Stimulated activated CD8-positive, alpha-beta memory T cell treated with anti-CD3 and anti-CD28 coated beads, Interleukin-4, amount 100 ng/mL, for 24 hours (primary cell): ENCODE measurements at places on chromosomes 13 and 19.

- no peak for DNase-seq
These were observed 19.2 kb downstream of the GPX4 start for GRCh38 chr19:1122972-1123363.

DNA sequence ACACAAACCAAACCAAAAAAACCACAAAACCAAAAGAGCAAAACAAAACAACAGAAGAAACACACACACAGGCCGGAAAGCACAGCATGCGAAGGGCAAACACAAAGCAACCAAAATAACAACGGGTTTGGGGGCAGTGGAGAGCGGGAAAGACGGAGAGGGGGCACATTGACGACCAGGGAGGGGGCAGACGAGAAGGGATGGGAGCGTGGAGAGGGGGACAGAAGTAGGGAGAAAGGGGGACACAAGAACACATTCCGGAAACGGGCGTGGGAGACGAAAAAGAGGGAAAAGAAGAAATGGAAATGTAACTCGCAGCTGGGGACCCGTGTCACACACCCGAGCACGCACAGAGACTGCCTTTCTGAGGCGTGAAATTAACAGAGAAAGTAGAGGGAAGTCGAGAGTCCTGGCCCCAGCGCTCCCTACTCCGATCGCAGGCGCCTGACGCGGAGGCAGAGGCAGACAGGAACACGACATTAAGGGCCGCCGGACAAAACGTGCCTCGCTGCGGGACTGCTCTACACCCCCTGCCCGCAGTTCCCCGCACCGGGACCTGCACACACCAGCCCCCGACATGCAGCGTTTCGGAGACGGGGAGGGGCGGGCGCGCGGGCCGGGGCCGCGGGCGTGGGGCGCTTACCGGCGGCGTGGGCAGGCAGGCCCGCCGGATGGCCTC, 652 bp downstream of the POU4F1 start:
- no peak for DNase-seq

- DNase-seq, result no peak
These were observed 112.5 kb downstream of the MYO16 start for GRCh38 chr13:108741930-108742329.

DNA sequence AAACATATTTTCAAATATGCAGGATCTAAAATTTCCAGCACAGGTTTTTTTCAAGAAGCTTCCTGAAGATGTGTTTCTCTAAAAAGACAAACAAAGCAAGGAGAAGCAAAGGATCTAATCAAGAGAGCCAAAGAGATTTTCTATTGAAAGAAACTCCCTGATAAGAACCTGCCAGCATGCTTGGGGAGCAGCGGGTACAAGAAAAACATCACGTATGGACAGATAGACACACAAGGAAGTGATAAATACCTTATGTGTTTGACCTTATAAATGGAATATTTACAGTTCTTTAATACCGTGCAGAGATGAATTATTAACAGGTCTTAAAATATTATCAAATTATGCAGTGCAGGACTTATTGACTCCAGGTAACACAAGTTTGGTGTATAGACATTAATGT, 562.1 kb downstream of the DACH1 start:
- no peak for DNase-seq

- no peak for DNase-seq
These were observed 2.6 kb upstream of the JUNB start for GRCh38 chr19:12788682-12789097.

GRCh38 chr13:77168237-77168636, 141.3 kb upstream of the FBXL3 start:
- no peak for DNase-seq

DNA sequence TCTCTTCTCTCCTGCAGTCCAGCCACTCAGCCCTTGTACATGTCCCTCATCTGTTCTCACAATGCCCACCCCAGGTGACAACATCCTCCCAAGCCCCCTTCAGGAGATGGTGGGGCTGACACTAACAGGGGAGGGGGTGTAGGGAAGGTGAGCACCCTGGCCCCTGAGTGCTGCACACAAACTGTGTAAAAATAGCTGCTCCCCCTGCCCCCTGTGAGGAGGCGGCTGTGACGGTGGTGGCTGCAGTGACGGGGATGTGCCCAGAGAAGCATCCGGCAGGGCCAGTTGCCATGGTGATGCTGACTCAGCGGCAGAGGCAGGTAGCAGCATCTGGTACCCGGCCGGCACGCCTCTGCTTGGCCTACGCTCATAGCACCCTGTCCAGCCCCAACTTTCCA, 13.0 kb upstream of the JUND start:
- DNase-seq, result peak; percentile 87

DNA sequence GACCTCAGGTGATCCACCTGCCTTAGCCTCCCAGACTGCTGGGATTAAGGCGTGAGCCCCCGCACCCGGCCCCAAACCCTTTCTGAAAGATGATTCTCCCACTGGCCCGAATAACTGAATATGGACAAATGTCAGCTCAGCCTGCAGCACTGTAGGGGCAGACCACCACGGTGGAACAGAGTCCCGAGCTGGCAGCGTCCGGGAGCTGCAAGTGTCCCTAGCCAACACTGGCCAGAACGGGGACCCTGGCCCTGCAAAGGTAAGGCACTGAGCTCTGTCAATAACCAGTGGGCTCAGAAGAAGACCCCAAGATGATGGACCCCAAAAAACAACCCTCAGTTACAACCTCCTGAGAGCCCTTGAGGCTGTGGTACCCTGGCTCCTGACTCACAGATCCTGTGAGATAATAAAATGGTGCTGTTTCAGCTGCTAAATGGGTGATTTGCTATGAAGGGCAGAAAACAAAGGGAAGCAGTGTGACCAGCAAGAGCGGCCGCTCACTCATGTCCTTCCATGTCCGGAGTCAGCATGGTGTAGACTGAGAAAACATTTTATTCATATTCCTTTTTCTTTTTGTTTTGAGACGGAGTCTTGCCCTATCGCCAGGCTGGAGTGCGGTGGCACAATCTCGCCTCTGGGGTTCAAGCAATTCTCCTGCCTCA, 1.6 kb downstream of the LSM7 start:
- DNase-seq, result no peak

DNA sequence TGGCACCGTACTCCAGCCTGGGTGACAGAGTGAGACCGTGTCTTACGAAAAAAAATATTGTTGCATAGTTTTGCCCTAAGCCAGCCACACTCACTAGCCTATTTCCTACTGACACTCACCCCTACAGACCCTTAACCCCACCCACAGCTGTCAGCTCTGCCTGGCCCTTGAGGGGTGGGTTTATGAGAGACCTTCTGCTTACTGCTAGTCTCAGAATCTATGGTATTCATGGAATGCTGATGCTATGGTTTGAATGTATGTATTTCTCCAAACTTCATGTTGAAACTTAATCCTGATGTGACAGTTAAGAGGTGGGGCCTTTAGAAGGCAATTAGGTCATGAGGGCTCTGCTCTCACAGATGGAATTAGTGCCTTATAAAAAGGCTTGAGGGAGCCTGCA, 79.2 kb upstream of the LRCH1 start:
- DNase-seq, result no peak

DNA sequence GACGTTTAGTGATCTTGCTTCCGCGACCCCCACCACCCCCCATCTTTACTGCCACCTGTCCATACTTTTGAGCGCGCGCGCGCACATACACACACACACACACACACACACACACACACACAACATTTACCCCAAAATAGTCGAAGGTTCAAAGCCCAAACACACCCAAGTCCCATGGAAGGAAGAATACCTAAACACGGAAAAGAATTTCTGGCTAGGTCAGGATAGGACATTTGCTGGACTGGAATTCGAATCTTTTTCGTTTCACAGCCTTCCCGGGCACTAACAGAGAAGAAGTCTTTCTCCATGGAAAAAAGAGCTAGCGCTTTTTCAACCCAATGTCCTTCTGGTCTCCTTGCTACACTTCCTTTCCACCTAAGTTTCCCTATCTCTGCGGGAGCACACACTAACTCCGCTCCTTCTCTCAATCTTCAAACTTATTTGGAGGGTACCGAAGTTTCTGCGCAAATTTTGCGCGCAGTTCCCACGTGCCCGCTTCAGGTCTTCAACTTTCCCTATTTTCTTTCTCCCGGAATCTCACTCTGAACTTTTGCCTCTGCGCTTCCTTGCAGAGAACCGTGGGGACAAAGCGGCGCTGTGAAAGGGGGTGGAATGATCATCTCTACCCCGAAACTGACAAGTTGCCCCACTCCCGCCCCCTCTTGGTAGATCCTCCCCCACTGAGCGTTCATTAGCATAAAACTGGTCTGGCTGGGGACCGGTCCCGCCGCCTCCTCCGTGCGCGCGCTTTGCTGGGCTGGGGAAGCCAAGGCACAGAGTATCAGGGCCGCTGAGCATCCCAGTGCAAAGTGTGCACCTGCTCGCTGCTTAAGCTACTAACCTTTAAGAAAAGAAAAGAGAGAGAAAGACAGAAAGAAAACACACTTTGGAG, 2.7 kb downstream of the DACH1 start:
- no peak for DNase-seq

- DNase-seq, result no peak
These were observed 1.5 kb downstream of the GIPC3 start for GRCh38 chr19:3586707-3587346.

- DNase-seq, result no peak
These were observed 116.5 kb upstream of the VSTM2B start for GRCh38 chr19:29409076-29409862.

DNA sequence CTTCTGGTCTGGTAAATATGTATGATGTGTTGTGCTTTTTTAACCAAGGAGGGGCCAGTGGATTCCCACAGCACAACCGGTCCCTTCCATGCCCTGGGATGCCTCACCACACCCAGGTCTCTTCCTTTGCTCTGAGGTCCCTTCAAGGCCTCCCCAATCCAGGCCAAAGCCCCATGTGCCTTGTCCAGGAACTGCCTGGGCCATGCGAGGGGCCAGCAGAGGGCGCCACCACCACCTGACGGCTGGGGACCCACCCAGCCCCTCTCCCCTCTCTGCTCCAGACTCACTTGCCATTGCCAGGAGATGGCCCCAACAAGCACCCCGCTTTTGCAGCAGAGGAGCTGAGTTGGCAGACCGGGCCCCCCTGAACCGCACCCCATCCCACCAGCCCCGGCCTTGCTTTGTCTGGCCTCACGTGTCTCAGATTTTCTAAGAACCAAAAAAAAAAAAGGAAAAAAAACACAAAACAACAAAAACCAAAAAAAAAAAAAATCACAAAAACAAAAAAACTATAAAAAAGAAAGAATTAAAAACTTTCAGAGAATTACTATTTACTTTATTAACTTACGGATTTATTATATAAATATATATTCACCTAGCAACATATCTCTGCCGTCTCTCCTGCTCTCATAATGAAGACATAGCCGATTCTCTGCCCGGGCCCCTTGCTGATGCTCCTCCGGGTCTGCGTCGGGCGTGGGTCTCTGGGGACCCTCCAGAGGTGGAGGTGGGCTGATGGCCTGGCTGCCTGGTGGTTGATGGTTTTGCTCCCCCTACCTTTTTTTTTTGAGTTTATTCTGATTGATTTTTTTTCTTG, 14.4 kb downstream of the CAPN12 start:
- DNase-seq, result peak; percentile 65

- no peak for DNase-seq
These were observed 1437.6 kb downstream of the UQCRFS1 start for GRCh38 chr19:27775395-27775794.

DNA sequence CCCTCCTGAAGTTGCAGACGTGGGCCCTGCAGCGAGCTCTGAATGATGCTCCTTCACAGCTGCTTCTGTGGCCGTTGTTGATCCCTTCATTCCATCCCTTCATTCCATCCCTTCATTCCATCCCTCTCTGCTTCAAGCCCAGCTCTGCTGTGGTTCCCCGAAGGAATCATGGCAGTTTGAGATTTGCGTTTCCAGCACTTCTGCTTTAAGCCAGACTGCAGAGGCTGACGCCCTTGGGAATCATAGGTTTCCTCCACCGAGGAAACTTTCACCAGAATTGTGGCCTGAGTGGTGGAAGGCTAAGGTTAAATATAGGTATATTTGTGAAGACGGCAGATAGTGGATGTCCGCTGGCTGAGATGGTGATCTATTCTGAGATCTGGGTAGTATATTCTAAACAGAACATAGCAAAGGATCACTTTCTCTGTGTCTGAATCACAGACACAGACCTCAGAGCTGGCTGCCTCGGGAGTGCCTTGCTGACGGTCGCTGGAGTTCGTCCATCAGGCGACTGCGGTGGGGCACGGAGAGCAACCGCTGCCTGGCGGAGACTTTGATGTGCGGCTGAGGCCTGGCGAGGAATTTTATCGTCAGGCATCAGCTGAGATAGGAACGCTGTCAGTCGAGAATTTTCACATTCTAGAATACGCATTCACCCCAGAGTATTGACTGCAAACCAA, 42.8 kb upstream of the DCUN1D2 start:
- DNase-seq, result no peak

DNA sequence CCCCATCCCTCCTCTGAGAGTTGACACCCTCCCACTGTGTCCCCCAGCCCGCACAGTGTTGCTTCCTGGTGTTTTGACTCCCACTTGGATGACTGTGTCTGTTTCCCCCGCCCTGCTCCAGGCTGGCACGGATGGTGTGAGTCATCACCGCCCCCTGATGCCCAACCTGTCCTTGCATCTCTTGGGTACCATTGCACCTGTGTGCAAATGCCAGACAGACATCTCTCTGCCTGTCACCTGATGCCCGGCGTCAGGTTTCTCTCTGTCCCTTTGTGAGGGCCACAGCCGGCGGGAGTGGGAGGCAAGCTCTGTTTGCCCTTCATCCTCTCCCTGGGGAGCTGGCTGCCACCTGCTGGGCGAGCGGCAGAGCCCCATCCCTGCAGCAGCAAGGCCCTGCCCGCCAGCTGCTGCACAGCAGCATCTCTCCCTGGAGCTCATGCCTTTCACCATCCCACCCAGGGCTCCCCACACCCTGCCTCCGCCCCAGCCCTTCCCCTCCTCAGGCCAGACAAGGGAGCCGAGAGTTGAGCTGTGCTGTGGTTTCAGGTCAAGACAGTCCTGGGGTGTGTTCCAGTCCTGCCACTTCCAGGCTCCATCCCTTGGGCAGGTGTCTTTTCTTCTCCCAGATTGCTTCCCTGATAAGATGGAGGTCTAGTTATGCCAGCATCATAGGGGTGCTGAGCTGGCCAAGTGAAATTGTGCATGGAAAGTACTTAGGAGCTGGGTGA, 29.7 kb downstream of the NKPD1 start:
- no peak for DNase-seq

DNA sequence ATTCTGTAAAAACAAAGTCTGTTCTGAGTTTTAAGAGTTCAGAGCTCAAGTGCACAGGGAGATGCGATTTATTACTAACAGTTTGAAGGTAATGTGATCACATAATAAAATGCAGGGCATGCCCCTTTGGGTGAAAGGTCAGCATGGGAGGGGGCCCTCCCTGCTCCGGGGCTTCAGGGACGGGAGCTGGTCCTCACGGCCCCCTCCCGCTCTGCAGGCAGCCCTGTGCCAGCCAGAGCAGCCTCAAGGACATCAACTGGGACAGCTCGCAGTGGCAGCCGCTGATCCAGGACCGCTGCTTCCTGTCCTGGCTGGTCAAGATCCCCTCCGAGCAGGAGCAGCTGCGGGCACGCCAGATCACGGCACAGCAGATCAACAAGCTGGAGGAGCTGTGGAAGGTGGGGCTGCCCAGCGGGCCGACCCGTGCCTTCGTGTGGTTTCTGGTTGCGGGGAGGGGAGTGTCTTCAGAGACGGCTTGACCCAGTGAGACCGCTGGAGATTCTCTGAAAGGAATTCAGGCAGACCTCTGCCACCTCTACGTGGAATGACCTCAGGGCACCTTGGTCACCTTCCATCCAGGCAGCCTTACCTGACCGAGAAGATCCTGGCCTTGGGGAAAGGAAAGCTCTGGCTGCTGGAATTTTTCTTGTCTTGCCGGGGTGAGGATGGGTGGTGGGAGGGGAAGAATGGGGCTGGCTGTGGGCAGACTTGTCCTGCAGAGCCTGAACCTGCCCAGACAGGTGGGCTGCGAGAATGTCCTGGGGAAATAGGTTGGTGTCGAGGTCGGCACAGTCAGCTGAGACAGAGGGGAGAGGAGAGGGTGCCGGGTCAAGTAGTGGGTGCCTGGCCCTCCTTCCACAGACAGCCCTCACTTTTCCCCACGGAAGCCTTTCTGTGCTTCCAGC, 19.0 kb downstream of the UPF1 start:
- no peak for DNase-seq
